ENCODE measurements at places on chromosomes 3 and 15.

- DNase-seq = no peak
Observed at GRCh38 chr15:67824197-67824968, 926 bp upstream of the SKOR1 start.

GRCh38 chr3:101163554-101163953, 156.8 kb downstream of the IMPG2 start:
- DNase-seq = no peak

DNA sequence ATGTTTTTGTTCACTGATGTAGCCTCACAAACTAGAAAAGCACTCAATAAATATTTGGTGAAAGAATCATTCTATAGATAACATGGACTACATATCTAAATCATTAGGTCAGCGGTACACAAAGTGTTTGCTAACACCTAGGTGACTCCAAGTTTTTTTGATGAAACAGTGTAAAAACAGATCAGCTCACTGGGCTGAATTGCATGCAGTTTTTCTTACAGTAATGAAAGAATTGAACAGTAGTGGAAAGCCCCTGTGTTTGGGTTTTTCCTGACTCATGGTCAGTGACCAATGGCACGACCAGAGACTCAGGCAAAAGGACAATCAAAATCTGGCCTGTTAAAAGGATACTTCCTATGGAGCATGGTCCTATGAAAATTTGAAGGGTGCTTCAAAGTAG, 384.3 kb upstream of the EPHA6 start:
- DNase-seq = no peak

DNA sequence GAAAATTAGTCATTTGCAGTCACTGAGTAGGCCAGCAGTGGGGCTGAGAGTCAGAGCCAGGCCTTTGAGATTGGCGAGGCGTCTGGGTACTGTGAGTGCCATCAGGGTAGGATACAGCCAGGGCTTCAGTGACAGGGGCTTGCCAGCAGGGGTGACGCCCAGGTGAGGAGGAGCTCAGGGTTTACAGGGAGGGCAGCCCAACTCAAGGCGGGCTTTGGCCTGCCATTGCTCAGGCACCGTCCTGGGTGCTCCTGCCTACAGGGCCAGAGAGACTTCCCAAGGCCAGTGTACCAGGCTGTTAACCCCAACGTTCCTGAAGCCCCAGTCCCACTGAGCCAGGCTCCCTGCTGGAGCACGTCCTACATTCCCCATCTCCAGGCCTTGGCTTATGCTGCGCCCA, 152.0 kb downstream of the FBLN2 start:
- no peak for DNase-seq

- no peak for DNase-seq
Observed at GRCh38 chr3:4722103-4722502, 229.0 kb downstream of the ITPR1 start.

DNA sequence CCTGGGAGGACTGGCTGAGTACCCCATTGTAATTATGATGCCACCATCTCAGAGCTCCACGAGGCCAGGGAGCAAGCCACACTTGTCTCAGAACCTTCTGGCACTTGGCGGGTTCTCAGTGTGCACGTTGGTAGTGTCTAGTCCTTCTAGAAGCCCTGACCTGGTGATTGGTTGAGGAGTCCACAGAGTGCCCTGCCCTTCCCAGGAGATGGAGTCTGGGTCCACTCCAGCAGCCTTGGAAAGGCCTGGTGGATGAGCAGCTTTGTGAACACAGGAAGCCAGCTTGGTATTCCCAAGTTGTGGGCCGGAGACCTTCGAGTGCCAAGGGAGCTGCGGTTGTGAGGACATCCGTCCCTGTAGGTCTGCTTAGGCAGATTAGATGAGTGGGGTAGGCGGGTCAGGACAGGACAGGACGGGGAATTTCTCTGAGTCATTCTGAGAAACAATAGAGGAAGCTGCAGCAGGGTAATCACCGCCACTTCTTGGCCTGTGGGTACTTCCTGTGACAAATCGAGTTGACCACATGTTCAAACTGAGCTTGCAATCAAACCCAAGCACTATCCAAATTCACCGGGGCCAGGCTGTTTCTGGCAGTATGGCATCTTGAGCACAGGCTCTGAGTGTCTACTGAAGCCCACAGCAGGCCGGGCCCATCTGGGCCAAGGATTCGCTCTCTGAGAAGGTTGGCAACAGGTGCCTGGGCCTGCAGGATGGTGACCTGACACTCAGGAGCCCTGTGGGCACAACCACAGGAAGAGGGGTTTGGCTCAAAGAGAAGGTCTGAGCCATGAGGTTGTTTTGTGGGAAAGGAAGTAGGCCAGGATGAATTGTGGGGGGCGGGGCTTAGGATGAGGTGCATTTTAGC, 71.5 kb upstream of the PLXNA1 start:
- no peak for DNase-seq

- DNase-seq = no peak
Observed at GRCh38 chr15:76183930-76184649, 124.3 kb downstream of the TMEM266 start.

- no peak for DNase-seq
Observed at GRCh38 chr15:58074452-58074851, 8.9 kb upstream of the ALDH1A2 start.

DNA sequence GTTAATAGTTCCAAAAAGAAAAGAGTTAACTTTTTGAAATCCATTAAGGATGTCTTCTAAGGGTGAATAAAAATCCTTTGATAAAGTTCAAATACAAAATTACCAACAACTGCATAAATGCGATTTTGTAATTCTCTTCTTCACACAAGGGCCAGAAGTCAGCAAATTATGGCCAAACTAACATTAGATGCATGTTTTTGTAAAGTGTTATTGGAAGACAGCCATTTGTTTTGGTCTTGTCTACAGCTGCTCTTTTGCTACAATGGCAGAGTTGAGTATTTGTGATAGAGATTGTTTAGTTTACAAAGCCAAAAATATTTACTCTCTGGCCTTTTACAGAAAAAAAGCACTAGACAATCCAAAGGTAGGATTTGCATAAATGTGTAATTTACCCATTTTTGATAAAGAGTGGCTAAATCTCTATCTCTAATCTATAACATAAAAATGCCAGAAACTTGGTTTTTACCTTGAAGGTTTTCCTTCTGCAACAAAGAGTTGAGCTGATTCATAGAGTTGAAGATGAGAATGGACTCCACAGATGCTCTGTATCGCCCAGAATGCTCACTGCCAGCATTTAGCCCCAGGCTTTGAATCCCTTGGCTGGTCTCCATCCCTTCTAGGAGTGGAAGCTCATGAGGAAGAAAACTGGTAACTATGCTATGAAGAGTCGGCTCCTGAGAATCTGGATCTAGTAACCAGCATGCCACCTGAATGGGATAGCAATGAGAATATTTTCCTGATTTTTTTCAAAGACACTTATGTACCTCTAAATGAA, 64.5 kb downstream of the POLQ start:
- DNase-seq = no peak

DNA sequence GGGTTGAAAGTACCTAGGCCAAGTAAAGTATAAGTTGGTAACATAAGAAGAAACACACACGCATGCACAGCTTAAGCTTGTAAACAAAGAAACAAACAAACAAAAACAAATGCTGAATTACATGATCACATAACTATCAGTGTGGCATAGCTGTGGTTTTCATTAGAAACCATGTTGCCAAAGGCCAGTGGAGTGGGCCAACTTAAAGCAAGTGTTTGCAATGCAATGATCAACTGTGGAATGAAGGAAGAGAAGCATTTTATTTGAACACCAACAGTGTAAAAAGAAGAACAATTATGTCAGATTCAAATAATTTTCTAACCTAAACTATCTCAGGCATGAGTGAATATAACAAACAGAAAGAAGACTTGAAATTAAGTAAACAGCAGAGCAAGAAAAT, 199.4 kb upstream of the STRIT1 start:
- no peak for DNase-seq

DNA sequence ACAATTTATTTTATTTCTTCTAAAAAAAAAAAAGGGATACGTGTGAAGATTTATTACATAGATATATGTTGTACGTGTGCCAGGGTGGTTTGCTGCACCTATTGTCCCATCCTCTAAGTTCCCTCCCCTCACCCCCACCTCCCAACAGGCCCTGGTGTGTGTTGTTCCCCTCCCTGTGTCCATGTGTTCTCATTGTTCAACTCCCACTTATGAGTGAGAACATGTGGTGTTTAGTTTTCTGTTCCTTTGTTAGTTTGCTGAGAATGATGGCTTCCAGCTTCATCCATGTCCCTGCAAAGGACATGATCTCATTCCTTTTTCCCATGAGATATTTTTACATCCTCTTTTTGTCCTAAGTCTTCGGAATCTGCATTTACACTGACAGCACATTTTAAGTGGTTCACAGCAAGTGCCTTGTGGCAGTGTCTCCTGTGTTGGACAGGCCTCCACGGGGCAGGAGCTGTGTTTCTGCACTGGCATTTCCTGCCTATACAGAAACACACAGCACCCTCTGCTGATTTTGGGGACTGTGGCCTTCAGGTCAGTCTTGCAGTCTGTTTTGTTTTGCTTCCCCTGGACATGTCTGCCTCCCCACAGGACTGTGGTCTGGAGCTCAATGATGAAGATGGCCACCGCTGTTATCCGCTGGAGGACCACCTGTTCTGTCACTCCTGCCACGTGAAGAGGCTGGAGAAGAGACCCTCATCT, 12.7 kb upstream of the SACM1L start:
- DNase-seq = no peak

- no peak for DNase-seq
Observed at GRCh38 chr15:93527374-93528050, 438.5 kb upstream of the RGMA start.

GRCh38 chr15:39851500-39852092, 68.5 kb downstream of the GPR176 start:
- DNase-seq = no peak

DNA sequence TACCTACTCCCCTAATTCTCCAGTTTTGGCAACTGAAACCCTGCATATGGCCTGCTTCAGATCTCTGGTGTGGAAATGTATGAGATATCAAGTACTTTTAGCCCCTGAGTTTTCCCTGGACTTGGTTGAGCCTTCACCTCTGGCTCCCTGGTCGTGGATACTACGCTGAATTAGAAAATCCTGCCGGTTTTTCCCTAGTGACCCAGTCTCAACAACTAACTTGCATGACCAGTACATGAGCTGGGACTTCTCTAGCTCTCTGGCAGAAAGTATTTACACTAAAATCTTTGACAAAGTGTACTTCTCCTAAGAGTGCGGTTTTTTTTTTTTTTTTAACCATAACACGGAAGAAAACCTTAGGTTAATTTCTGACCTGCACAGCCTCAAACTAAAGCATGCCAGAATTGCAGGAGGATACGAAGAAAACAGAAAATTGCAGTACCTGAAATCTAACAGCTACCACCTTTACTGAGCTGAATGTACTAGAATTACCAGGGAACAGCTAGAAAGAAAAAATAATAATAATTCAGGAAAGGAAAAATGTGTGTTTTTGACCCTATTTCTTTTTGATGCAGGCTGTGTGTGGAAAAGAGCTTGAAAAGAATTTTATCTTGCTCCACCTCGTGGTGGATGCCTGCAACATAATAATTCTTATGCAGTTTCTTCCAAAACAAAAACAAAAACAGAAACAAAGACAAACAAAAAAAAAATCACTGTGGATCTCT, 165.6 kb downstream of the GMNC start:
- no peak for DNase-seq

GRCh38 chr3:187063286-187064121, 75.8 kb downstream of the RPL39L start:
- no peak for DNase-seq

DNA sequence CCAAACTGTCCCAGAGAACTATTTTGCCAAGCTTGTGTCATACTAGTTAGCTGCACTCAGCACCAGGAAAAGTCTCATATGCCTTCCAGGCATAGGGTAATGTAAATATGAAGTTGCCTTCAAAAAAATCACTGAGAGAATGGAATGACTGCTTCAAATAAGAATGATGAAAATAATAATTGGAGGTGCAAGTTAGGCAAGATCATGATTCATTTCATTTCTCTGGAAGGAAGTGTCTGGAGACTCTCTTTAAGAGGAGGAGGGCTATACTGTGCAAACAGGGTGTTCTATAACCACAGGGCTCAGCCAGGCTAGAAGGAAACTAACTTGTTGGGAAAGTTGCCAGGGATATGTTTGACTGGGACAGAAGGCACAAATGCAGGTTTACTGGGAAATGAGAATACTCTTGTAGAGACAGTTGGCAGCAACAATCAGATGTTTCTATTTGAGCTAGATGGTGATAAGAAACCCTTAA, 4.3 kb downstream of the SIDT1 start:
- no peak for DNase-seq

- DNase-seq = no peak
Observed at GRCh38 chr15:81054236-81054635, 53.5 kb downstream of the TLNRD1 start.

DNA sequence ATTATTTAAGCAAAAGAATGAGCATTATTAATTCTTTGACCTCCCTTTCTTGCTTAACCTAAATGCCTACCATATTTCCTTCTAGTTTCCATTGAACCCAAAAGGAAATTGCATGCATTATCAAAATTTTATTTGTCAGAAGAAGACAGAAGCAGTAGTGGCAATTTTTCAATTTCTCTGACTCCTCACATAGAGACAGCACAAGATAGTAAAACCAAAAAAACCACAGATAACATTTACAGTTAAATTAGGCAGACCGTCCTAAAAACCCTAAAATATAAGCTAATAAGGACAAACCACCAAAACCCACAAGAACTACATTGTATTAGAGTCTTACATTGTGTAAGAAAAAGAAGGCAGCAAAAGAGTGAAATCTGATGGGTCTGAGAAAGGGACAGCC, 27.1 kb downstream of the GOLGB1 start:
- no peak for DNase-seq

DNA sequence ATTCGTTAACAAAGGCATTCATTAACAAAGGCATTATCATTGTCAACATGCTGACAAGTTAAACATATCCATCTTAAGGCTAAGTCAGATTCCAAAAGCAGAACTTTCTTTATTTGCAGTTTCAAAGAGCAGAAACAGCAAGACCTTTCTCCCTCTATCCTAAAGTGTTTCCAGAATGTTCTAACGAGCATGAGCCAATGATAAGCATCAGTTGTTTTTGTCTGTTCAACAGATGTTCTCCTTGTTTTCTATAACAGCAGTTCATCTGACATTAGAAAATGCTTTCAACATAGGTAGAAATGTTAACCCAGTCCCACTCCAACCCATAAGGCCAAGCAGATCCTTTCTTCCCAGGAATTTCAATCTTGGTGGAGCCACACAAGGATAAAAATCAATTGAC, 77.6 kb upstream of the POMGNT2 start:
- DNase-seq = no peak

- no peak for DNase-seq
Observed at GRCh38 chr3:173733029-173733652, 335.6 kb downstream of the NLGN1 start.

DNA sequence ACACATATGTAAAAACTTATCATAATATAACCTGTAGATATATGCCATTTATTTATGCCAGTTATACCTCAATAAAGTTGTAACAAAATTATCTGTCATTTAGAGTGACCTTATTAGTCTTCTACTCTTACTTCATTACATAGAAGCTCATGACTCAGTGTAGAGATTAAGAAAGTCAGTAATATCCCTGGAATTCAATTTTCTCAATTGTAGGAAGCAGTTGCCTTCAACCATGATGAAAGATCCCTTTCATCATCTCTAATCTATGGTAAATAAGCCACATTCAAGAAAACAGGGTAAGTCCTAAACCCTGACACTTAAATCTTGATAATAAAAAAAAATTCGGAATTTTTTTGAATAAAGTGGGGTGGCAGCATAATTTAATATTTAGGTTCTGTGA, 216.5 kb upstream of the PEX5L start:
- no peak for DNase-seq

Data from C1 segment of cervical spinal cord (tissue), 14 donors.